Suprapubic skin (tissue), 4 donors: ENCODE measurements at places on chromosomes 7 and 10.

- DNase-seq, result no peak
These were observed 508.5 kb upstream of the FOXK1 start for GRCh38 chr7:4173615-4174014.

DNA sequence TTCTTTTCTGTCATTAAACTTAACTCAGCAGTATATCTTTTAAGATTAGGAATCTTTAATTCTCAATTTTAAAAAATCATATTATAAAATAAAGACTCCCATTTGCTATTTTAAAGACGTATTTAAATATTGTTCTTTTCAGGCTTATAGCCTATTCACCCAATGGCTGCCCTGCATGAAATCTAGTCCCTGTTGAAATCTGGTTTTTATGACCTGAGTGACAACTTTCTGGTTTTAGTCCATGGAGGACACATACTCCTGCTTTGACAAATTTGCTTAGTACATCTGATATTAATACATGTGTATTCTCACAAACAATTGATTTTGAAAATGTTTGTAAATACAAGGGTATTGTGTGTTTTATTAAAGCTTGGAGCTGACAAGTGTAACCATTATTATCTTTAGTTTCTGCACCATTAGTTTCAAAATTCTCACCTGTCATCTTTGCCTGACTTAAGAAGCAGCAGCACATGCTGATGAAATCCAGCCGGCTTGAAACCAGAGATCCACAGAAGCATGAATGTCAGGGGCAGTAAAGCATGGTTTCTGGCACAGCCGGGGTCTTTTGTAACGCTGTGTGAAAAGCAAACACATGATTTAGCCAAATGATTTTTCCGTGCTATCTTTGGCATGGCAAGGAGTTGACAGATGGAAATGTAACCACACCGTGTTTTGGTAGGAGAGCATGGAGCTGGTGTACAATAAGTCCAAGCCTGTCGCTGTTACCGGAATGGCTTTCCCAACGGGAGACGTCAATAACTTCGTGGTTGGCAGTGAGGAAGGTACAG, 262.8 kb downstream of the DYNC1I1 start:
- DNase-seq, result no peak

- no peak for DNase-seq
These were observed 61.4 kb upstream of the PPP1R3C start for GRCh38 chr10:91694170-91694794.

DNA sequence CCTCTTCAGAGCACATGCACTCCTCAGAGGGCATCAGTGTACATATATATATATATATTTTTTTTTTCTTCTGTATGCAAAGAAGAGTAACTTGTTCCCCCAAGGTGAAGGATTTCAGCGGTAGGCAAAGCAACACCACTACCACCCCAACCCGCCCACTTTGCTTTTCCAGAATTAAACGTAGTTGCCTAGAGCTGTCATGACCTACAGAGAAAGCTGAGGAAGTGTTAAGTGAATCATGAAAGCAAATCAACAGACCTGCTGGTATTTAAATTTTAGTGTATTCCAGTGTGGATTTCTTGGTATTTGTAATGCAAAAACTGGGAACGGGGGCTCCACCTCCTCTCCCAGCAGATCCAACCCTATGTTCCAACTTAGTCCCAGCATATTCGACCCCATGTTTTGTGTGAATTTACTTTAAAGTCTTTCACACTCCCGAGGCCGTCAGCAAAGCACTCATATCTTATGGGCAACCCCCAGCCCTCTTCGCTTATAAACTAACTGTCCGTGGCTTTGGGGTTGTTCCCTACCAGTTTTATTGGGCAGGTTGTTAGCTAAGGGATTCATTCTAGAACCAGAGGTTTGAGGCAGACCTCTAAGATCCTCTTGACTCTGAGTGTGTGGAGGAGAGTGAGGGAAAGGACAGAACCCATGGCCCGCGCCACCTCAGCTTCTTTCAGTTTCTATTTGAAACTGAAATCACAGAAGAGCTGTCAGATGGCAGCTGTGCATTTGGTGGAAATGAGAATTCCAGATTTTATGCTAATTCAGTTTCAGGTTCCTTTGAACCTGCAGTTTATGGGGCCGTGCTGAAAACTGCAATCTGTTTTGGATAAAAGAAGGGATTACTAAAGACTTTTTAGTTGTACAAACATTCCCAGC, 450.2 kb upstream of the GALNT17 start:
- no peak for DNase-seq

- DNase-seq, result no peak
These were observed 91.6 kb downstream of the UNCX start for GRCh38 chr7:1324028-1324900.

DNA sequence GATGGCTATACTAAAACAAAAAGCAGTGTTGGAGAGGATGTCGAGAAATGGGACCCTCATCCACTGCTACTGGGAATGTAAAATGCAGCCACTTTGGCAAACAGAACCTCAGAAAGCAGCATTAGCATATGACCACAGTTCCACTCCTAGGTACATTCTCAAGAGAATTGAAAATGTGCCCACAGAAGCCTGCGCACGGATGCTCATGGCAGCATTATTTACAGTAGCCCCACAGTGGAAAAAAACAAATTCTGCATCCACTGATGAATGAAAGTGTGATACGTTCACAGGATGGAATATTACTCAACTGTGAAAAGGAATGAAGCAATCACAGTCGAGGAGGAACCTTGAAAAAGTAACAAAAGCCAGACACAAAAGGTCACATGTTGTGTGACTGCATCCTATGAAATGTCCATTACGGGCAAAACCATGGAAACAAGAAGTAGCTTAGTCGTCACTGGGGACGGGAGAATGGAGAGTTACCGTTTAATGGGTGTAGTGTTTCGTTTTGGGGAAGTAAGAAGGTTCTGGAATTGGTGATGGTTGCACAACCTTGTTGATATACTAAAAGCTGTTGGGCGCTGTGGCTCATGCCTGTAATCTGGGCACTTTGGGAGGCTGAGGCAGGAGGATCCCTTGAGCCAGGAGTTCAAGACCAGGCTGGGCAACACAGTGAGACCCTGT, 2.5 kb upstream of the UPK3B start:
- no peak for DNase-seq

DNA sequence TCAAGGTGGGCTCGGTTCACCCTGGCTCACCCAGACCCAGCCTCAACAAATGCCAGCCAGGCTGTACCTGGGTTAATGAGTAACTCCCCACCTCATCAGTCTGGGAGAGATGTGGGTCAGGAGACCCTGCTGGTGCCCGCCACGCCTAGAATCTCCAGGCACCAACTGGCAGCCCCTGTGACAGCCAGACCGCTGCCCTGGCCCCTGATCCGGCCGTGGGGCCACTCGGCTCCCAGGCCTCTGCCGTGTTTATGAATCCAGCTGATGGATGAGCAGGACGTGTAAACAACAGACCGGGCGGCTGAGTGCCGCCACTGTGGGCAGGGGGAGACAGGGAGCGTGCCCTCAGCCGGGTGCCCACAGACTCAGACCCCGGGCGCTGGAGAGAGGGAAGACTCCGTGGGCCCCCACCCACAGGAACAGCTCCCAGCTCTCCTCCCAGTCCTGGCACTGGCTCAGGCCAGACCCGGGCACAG, 34.0 kb upstream of the PDGFA start:
- DNase-seq, result no peak

- DNase-seq, result no peak
These were observed 43.0 kb upstream of the SHTN1 start for GRCh38 chr10:117047947-117048346.
